ENCODE measurements at places on chromosomes 6 and 20.

DNA sequence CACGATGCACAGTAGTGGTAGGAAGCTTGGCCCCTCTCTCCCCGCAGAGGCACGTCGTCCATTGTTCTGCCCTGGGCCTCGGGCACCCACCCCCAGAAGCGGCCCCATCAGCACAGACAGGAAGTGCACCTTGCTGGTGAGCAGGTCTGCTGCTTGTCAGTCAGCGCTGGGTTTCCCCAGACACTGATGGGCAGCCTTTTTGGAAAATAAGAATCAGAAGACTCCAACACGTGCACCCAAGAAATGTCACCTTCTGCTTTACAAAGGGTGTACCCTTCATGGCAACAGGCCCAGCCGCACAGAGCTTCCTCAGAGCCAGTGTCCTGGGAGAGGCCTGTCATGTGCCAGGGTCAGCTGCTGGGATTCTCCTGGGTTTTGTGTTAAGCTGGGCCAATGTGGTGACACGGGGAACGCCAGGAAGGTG, 34.7 kb upstream of the IRF4 start:
- DNase-seq = no peak

GRCh38 chr6:22025468-22026163, 271.2 kb downstream of the PRL start:
- DNase-seq = no peak

DNA sequence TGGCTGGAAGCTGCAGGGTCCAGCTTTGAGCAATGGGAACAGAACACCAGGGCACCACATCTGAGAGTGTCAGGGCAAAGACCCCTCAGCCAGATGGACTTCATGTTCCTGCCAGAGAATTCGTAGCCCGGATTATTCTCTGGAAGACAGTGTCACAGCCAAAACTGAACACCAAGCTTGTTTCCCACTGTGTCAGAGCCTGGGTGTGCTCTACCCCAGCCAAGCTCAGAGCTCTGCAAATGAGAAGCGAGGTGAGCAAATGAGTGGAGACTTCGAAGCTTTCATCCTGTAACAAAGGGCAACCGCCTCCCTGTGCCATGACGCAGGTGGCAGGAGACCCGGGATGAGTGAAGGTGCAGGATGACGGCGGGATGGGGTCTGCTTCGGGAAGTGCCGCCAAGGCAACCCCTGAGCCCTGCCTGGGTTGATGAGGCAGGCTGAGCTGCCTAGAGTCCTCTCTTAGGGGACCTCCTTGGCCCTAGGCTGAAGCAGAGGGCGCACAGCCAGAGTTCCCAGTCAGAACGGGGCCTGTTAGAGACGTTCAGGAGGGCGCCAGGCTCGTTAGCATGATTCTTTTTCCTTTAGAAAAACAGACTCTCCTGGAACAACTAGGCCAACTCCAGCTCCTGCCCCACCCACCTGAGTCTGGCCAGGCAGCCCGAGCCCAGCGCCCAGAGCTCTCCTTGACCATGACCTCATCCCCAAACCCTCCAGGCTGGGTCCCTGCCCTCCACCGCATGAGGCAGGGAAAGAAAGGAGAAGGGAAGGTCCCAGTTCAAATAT, 187.7 kb downstream of the SOD2 start:
- DNase-seq = no peak

DNA sequence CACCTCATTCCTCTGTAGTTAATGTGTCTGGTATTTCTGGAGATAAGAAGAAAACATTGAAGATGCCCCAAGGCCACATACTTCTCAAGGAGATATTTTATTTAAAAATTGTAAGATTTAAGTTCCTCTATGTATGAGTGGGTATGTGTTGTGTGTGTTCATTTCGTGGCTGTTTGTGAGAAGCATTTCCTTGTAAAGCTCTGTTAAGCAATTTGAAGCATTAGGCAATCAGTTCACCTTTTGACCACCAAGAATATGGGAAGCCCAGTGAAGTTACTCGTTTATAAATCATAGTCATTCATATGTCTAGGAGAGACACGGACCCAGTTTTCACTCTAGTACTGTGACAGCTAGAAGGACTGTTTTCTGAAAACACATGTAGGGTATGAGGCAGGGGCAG, 717.6 kb upstream of the MAP3K7 start:
- DNase-seq = no peak

- no peak for DNase-seq
Measured at GRCh38 chr6:52514514-52514913, 62.3 kb downstream of the TRAM2 start.

DNA sequence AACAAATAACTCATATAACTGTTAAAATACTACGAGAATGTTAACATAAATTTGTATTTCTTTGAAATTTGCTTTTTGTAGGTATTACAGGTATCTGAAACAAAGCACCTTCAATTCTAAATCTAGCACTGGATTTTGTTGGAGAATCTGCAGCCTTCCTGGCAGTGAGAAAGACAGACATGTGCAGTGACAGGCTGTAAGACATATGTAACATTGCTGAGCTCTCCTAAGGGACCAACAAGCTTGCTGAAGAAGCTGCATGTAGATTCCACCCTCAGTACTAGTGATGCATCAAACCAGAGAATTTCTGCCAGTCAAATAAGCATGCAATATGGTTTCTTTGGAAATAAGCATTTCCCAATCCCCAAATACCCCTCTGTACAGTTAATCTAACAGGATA, 20.5 kb upstream of the KIAA1586 start:
- no peak for DNase-seq

DNA sequence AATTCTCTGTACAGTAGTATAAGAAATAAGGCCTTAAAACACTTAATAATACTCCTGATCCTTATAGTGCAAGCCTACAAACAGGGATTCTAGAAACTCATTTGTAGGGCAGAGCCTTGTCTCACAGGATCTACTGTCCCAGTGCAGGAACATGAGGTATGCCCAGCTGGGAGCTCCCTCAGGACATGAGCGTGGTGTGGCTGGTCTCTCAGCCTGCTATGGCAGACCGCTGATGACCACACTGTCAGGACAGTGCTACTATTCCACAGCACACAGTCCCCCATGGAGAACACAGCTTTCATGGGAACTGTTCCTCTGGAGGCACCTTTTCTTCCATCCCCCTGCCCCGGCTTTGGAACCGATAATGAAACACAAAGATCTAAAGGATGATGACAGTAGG, 53.0 kb downstream of the SERAC1 start:
- no peak for DNase-seq

GRCh38 chr6:83879746-83880145, 20.3 kb downstream of the CYB5R4 start:
- no peak for DNase-seq

GRCh38 chr6:144675231-144675861, 390.2 kb downstream of the UTRN start:
- peak; percentile 72 for DNase-seq

GRCh38 chr6:7041511-7042026, 66.2 kb upstream of the RREB1 start:
- no peak for DNase-seq

DNA sequence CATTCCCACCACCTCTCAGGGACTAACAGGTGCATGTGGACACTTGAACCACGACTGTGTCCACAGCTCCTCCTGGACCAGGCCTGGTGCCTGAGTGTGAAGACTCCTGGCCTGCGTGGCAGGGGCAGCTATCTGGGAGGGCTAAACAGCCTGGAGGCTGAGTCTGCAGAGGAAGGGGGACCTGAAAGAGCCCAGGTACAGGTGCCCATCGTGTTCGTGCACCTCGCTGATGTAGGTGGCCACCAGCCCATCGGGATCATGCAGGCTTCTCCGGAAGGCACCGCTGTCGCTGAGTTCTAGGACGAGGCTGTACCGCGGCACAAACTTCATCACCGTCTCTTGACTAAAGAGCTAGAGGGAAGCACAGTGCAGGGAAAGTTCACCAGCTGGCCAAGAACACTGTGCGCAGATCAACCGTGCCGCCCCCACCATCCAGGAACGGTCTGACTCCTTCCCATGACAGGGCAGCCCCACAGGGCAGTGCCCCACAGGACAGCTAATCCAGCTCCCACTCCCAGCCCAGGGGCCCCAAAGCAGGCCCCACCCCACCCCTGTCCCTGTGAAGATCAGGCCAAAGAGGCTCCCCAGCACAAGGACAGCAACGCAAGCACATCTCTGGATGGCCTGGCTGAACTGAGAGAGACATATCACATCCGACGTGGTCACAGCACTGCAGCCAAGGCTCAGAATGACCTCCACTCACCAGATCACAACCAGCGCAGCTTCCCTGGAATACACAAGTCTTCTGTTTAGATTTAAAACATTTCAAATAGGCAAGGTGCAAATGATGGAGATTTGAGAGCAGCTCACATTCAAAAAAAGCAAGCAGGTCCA, 14.8 kb downstream of the CST7 start:
- no peak for DNase-seq

GRCh38 chr20:48821261-48821920, 6.4 kb downstream of the PREX1 start:
- no peak for DNase-seq

All from brain pericyte (primary cell).